Stimulated activated CD8-positive, alpha-beta memory T cell treated with anti-CD3 and anti-CD28 coated beads, Interleukin-4, amount 100 ng/mL, for 24 hours (primary cell): ENCODE measurements at places on chromosomes 5 and 9.

DNA sequence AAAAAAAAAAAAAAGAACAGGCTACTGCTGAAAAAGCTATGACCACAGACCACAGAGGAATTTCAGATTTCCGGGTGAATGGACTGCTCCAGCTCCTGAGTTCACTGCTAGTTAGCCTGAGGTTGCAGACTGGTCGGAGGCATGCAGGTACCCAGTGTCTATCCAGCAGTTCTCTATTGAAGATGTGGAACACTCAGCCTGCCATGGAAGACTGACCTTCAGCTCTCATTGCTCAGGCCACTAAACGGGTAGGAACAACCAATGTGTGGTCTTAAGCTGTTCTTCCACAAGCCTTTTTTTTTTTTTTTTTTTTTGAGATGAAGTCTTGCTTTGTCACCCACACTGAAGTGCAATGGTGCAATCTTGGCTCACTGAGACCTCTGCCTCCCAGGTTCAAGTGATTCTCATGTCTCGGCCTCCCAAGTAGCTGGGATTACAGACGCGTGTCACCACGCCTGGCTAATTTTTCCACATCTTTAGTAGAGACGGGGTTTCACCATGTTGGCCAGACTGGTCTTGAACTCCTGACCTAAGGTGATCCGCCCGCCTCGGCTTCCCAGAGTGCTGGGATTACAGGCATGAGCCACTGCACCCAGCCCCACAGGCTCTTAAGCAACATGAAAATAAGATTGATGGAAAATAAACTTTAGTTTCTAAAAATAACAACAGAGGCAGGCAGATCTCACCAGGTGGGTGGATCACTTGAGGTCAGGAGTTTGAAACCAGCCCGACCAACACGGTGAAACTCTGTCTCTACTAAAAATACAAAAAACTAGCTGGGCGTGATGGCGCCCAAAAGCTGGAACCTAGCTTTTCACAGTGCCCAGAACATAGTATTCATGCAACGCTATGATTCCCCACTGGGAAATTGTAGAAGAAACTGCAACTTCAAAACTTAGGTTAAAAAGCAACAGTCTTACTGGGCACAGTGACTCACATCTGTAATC is 20.0 kb upstream of the NPM1 start:
- no peak for DNase-seq

- no peak for DNase-seq
Measured at GRCh38 chr5:10860645-10861422, 99.8 kb upstream of the DAP start.

GRCh38 chr9:122325124-122325523 is 45.7 kb upstream of the PTGS1 start:
- DNase-seq, result no peak

DNA sequence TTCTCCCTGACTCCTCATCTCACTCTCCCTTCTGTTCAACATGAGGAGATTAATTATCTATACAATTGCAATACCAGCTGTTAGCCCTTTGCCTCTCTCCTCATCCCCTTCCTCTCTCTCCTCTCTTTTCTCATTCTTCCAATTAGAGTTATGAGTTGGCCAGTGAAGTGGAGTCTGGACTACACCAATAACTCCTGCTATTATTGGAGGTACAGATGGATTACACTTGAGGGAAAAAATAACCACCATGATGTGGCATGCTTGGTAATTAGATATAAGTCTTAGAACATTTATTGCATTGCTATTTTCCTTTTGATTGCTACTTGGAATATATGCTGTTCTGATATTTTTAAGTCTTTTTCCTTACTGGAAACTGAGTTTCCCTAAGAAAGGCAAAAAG is 159.2 kb downstream of the FRMD3 start:
- no peak for DNase-seq

DNA sequence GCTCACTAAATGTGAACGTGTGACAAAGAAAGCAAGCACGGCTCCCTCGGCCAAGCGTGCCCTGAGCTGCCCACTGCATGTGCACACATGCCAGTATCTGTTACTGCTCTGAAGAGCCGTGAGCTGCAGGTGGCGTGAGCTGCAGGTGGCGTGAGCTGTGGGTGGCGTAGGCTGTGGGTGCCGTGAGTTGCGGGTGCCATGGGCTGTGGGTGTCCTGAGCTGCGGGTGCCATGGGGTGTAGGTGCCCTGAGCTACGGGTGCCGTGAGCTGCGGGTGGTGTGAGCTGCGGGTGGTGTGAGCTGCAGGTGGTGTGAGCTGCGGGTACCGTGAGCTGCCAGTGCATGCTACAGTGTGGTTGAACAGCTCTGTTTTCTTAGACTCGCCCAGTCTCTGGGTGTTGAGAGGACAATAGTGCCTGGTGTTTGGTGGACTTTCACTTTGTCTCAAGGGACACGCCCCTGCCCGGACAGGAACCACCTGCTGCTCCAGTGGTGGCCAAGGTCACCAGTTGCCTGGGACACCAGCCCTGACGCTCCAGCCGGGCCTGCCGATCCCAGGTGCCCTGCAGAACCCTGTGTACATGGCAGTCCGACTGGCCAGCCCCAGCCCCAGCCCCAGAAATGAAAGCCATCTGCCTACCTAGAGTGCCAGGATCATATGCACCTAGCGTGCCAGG is 6.7 kb downstream of the CCDC187 start:
- DNase-seq, result no peak

DNA sequence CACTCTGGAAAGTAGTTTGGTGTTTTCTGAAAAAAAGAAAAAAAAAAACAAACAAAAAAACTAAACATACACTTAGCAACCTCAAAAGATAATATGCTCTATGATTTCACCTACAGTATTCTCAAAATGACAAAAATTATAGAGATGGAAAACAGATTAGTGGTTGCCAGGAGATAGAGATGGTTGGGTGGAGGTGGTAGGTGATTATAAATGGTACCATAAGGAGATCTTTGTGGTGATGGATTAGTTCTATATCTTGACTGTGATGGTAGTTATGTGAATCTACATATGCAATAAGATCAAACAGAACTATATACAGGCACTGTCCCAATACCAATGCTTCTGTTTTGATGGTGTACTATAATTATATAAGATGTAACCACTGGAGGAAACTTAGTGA is 32.0 kb downstream of the PTBP3 start:
- no peak for DNase-seq

DNA sequence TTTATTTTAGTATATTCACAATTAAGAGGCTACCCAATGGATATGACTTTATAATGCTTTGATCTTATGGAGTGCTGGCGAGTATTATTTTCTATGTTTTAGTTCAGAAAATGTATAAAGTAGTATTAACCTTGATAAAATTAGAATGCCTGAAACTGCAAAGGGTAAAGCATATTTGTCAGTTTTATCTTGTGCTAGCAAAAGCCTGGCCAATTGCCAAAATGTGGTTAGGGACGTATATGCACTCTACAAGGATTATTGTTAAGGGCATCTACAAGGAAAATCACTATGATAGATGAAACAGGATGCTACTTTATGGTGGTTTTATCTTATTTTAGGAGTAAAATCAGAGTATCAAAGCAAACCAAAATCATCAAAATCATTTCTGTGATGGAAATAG is 281.7 kb downstream of the CCDC171 start:
- no peak for DNase-seq

DNA sequence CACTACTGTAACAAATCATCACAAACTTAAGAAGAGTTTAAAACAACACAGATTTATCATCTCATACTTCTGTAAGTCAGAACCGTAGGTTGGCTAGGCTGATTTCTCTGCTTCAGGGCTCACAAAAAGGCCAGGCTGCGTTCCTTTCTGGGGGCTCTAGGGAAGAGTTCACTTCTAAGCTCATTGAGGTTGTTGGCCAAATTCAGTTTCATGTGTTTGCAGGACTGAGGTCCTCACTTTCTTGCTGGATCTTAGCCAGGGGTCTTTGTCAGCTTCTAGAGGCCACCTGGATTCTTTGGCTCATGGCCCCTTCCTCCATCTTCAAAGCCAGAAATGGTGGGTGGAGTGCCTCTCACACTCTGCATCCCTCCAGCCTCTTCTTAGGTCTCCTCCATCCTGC is 76.0 kb downstream of the ACTBL2 start:
- DNase-seq, result no peak

GRCh38 chr9:107707915-107708441 is 218.4 kb upstream of the KLF4 start:
- DNase-seq, result no peak

- no peak for DNase-seq
Measured at GRCh38 chr5:98504505-98504904, 269.0 kb upstream of the RGMB start.

GRCh38 chr9:95438561-95439357 is 78.0 kb downstream of the PTCH1 start:
- DNase-seq, result no peak

GRCh38 chr5:135739383-135739981 is 95.0 kb upstream of the SLC25A48 start:
- DNase-seq, result no peak

DNA sequence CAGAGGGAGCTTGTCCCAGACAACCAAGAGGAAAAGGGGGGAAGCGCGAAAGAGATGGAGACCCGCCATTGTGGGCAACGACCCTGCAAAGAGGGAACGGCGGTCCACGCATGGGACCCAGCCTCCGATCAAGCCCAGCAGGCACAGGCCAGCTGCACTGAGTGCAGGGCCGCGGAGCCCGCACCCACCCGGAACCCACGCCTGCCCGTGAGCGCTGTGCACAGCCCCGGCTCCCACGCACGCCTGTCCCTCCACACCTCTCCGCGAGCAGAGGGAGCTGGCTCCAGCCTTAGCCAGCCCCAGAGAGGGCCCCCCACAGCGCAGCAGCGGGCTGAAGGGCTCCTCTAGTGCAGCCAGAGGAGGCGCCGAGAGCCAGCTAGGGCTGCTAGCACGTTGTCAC is 416.5 kb downstream of the DMRTA1 start:
- no peak for DNase-seq

DNA sequence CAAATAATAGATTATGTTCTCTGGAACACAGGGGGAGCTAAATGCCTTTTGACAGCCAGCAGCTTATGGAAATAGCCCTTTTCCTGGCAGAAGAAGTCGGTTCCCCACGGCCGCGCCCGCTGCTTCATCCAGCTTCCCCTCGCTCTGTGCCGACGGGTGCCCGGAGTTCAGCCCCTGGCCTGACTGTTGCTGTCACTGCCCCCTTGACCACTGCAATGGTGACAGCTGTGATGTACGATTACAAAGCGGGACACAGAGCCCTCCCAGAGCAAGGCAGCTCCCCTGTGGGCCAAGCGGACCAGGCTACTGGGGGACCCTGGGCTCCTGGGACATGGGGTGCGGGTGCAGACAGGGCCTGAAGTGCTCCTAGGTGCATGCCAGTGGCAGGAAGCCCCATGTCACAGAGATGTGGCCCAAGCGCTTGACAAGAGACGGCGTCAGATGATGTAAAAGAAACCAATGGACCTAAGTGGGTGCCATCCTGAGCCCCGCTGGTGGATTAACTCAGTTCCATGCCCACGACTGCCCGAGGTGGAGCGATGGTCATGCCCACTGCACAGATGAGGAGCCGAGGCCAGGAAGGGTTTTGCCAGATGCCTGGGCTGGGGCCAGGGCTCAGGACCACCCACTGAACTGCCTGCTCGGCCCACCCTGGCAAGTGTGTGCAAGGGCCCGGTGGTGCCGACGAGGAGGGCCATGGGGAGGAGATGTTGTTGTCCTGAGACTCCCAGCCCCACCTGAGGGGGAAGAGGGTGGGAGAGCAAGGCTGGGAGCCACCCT is 13.2 kb upstream of the CLPTM1L start:
- no peak for DNase-seq

- DNase-seq, result no peak
Measured at GRCh38 chr9:35615981-35616680, 2.1 kb downstream of the CD72 start.

GRCh38 chr5:54234304-54234933 is 76.0 kb downstream of the ARL15 start:
- no peak for DNase-seq
